ENCODE measurements at places on chromosomes 6 and 20.

DNA sequence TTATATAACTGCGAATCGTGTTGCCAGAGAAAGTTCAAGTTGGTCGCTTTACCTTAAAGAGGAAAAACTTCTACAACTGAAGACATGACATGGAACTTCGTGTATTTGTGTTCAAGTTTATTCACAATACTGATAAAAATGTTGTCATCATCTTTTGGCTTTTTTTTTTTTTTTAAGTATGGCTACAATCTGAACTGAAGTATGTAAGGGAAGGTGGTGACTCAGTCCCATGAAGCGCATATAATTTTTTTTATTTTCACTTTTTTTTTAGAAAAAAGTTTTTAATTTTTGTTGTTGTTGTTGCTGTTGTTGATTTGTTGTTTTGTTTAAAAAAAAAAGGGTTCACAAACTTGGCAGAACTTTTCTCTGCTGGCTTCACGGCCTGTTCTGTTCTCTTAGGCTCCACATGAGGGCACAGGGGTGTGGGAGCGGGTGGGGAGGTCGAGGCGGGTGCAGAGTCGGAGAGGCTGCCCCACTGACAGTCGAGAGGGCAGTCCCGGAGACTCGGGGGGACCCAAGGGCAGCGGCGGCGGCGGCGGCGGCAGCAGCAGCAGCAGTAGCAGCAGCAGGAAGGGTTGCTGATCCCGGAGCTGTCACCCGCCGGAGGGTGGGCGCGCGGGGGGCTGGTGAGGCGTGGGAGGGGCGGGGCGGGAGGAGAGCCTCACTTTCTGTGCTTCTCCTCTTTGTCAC lies 17.0 kb downstream of the TFAP2A start:
- no peak for DNase-seq

DNA sequence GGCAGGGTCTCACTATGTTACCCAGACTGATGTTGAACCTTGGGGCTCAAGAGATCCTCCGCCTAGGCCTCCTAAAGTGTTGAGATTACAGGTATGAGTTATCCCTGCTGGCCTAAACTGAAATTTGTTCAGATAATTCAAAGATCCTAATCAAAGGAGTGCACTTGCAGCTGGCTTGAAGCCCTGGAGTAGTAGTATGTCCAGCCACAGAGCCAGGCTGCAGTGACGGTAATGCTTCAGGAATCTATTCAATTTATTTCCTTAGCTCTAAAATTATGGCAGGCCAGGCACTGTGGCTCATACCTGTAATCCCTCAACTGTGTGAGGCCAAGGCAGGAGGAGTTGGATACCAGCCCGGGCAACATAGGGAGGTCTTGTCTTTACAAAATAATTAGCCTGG lies 1.4 kb upstream of the DDX43 start:
- DNase-seq: no peak

- DNase-seq: no peak
Observed at GRCh38 chr6:146481527-146481926, 62.1 kb upstream of the RAB32 start.

- no peak for DNase-seq
Observed at GRCh38 chr20:2311329-2311728, 15.5 kb downstream of the TGM3 start.

GRCh38 chr20:35030136-35030535 lies 62.5 kb downstream of the TRPC4AP start:
- DNase-seq: no peak

DNA sequence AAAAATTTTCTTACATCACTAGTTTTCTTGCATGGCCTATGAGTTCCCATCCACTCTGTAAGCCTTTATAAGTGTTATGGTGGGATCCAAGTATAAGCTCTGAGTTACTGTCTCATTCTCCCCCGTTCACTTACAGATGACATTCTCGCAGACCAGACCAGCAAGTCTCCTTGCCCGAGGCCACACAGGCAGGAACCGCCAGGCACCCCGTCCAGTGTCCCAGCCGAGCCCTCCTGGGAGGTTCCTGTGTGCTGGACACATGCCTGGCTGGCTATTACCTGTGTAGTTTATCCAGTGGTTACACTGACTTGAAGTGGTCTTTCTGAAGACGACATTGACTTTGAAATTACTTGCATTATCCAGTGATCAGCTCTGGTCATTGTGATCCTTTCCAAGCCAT lies 234.8 kb upstream of the QKI start:
- DNase-seq: no peak

DNA sequence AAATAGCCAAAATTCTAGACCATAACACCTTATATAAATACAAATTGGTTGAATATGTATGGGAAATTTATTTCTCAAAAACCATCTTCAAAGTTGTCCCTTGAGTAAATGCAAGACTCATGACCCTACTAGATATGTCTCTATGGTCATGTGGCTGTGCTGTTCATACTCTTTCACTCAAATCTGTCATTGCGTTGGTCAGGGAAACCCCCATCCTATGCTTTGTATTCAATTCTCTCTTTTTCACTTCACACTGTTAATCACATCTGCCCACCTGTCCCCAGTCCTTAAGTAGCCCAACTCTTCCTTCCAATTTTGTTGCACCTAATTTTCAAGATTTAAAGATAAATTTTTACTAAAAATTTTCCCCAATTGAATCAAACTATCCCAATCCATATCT lies 51.0 kb downstream of the RPS12 start:
- no peak for DNase-seq

GRCh38 chr6:3253597-3253961 lies 5.2 kb upstream of the PSMG4 start:
- no peak for DNase-seq

- DNase-seq: no peak
Observed at GRCh38 chr6:85157311-85157710, 292.6 kb upstream of the NT5E start.

DNA sequence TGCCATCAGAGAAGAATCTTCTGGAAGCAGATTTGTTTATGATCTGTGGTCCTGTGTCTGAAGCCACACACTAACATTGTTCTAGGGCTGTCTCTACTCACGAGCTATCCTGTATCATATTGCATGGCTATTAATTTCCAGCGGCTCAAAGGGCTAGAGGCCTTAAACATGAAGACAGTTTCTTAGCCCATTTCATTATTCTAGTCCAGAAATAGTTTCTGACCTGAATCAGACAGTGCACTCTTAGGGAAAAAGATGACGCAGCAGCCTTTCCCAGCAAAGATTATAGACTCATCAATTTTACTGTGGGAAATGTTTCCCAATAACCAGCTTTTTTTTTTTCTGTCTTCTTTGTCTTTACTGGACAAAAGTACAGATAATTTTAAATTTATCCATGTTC lies 105.3 kb upstream of the SUPT3H start:
- no peak for DNase-seq

GRCh38 chr6:15340775-15341174 lies 94.9 kb downstream of the JARID2 start:
- no peak for DNase-seq

DNA sequence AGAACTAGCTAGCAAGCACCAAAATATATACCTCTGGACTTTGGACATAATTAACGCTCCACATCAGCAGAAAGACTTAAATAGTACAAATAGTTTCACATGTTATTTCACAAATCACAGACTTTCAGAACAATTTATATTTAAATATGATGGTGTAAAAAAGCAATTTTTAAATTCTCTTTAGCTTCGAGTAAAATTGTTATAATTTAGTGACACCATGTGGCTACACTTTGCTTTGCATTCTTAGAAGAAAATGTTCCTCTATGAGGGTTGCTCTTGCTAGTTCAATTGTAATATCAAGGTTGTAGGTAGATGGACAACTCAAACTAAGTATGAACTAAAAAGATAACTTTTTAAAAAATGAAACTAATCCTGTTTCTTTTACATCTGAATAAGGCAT lies 69.0 kb downstream of the BTBD9 start:
- no peak for DNase-seq

Measured in stimulated activated CD4-positive, alpha-beta T cell treated with anti-CD3 and anti-CD28 coated beads, Interleukin-1b, Interleukin-23, amount 100 ng/mL, for 24 hours (primary cell).